ENCODE measurements at places on chromosomes 5 and 9.

GRCh38 chr5:6404129-6404528 is 25.8 kb upstream of the MED10 start:
- no peak for DNase-seq

- no peak for DNase-seq
These were observed 58.9 kb downstream of the NEURL1B start for GRCh38 chr5:172699999-172700364.

- DNase-seq, result no peak
These were observed 77.0 kb downstream of the ZCCHC7 start for GRCh38 chr9:37197158-37198038.

GRCh38 chr5:5291357-5291756 is 131.1 kb upstream of the ICE1 start:
- no peak for DNase-seq

- DNase-seq, result no peak
These were observed 1118.6 kb upstream of the CDH9 start for GRCh38 chr5:28156981-28157380.

DNA sequence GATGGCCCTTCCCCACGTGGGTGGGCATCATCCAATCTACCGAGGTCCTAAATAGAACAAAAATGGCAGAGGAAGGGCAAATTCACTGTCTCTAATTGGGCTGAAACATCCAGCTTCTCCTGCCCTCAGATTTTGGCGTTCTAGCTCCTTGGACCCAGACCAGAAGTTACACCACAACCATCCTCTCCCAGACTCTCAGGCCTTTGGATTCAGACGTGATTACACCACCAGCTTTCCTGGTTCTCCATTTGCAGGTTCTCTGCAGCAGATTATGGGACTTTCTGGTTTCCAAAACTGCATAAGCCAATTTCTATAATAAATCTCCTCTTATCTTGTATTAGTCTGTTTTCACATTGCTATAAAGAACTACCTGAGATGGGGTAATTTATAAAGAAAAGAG is 73.6 kb upstream of the STARD4 start:
- DNase-seq, result no peak

- no peak for DNase-seq
These were observed 95.4 kb upstream of the LIFR start for GRCh38 chr5:38651806-38652205.

DNA sequence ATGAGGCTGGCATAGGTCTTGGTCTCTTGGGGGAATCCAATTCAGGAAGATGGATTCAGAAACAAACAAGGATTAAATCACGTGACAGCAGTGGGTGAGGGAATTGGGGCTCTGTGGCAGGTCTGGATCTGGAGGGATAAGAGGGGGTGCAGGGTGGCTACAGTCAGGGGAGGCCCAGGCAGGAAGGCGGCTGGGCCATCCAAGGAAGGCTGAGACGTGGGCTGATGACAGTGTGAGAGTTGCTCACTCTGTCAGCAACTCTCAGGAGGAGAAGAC is 65.8 kb upstream of the COL5A1 start:
- no peak for DNase-seq

GRCh38 chr5:119319890-119320289 is 35.9 kb upstream of the TNFAIP8 start:
- no peak for DNase-seq

Data from activated T-helper 1 cell treated with anti-CD3 and anti-CD28 coated beads, Interleukin-2, amount 50 U/mL, for 16 hours (primary cell).